Glutamatergic neuron (in vitro differentiated cells): ENCODE measurements at places on chromosomes 11 and 22. TPM values are rescaled to one million over a fixed set of nuclear protein-coding genes. Genes with fewer than 3 reads are reported as not detected.

The SLC6A5 gene
- 0.05 TPM for total RNA-seq

The KIRREL3 gene
- 25.3 TPM for total RNA-seq

The BEST1 gene
- total RNA-seq: 4.6 TPM

The SOX6 gene
- 1.4 TPM for total RNA-seq

The CPT1A gene
- 4.1 TPM for total RNA-seq

The JOSD1 gene
- total RNA-seq: 51.0 TPM

The TNNT3 gene
- total RNA-seq: not detected

The TTC36 gene
- total RNA-seq: 1.9 TPM

The INCENP gene
- 48.0 TPM for total RNA-seq

The MUC6 gene
- total RNA-seq: not detected

The VSIG2 gene
- total RNA-seq: not detected

The OR4S1 gene
- total RNA-seq: not detected

The PIH1D2 gene
- total RNA-seq: 1.4 TPM

DNA sequence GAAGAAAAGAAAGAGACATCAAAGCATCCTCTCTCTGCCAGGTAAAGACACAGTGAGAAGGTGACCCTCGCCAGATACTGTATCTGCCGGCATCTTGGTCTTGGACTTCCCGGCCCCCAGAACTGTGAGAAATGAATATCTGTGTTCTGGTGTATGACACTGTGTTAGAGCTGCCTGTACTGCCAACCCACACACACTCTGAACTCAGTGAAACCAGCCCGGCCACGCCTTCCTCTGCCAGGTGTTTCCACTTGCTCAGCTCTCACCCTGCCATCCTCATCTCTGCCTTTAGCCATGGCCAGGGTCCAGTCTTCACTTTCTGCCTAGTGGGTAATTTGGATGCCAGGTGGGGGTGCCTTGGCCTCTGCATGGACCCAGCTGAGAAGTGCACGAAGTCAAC lies 24.0 kb downstream of the CBX7 start:
- DNase-seq: no peak

GRCh38 chr11:83649528-83649855 lies 363.3 kb upstream of the CCDC90B start:
- DNase-seq: no peak

- peak; percentile 94 for DNase-seq
These were observed 1.7 kb downstream of the CBX6 start for GRCh38 chr22:38870312-38870741.

GRCh38 chr11:62707277-62707861 lies at the start of the genes BSCL2 and GNG3:
Gene BSCL2, minus strand, starts transcription at chr11:62707424. Its CDS starts 229 bp downstream, at chr11:62707195.
Gene GNG3, plus strand, starts transcription at chr11:62707676. Its CDS starts 620 bp downstream, at chr11:62708296.
- DNase-seq: peak; percentile 99

GRCh38 chr11:2524446-2525165 lies 79.8 kb downstream of the KCNQ1 start:
- DNase-seq: peak; percentile 10

DNA sequence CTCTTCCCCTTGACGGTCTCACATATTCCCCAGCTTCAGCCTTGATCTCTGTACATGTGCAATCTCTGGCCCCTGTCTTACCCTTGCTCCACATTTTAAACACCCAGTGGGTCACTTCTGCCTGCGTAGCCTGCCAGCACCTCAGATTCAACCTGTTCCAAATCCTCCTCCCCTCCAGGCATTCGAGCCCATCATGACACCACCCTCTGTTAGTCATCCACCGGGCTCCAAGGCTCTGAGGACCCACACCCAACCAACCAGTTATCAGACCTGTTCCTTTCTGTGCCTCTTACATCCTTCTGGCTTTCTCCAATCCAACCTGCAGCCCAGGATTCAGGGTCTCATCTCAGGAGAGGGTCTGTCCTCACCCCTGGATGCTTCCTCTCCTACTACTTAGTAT lies 119.8 kb upstream of the TBCEL start:
- DNase-seq: no peak

DNA sequence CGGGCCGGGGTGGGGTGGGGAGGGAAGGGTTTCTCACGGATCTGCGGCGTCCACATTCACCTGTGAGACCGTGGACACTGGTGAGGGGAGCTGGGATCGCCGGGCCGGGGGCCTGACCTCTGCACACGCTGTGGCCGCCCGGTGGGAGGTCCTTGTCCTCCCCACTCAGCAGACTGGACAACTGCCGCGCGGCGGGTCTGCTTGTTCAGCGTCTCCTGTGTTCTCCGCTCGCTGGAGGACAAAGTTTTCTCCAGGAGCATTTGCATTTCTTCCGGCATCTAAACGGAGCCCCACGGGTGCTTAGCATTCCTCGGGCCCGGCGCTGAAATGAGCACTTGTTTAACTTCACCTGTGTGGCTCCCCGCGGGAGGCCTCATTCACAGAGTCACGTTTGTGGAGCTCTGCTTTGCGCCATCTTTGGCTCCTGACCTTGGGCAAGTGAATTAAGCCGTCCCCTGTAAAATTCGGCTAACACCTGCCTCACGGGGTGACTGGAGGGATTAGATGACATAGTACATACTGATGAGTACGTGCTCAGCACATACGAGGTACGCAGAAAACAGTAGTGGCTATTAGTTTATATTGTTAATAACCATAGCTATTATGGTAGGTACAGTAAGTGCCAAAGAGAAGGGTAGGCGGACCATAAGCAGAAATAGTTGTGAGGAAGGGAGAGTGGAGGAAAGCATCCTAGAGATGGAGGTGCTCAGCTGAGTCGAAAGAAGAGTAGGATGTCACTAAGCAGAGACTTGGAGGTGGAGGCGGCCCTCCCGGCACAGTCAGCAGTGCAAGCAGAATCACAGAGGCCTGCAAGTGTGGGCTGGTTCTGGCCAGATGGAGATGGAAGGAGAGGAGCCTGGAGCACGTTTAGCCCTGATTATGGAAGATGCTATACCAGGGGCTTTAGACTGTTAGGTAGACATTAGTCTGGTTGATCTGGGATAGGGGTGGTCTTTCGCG lies 885 bp downstream of the TRMU start:
- peak; percentile 47 for DNase-seq

DNA sequence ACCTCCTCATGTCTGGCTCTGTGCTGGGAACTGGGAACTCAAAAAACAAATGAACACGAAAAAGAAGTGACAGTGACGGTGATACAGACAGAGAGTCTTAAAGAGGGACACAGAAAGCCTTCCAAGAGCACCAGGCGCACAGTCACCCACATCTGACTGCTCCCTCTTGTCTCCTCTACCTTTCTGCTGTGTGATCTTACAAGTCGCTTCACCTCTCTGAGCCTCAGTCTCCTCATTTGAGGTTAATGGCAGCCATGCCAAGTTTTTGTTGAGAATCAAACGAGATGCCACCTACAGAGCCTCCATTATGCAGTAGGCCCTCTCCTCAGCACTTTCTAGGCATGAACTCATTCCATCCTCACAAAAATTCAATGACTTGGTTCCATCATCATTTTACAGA lies 3.7 kb downstream of the LRRC32 start:
- peak; percentile 5 for DNase-seq

DNA sequence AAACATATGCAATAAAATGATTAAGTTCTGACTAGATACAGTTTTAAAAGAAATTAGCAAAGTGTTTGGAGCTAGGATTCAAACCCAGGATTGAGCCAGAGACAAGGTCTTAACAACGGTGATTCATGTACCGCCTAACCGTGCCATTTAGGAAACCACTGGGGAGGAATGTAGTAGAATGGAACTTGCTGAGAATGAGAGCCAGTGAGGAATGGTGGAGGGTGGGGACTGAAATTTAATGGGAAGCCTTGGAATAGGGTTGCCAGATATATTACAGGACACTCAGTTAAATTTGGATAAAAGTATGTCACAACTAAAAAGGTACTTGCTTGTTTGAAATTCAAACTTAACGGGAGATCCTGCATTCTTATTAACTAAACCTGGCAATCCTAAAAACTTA lies 30.4 kb upstream of the TMEM86A start:
- DNase-seq: no peak

GRCh38 chr11:56911312-56911711 lies 77.4 kb upstream of the OR5AK2 start:
- DNase-seq: no peak

GRCh38 chr22:44721213-44721612 lies 19.2 kb downstream of the PRR5 start:
- DNase-seq: no peak

DNA sequence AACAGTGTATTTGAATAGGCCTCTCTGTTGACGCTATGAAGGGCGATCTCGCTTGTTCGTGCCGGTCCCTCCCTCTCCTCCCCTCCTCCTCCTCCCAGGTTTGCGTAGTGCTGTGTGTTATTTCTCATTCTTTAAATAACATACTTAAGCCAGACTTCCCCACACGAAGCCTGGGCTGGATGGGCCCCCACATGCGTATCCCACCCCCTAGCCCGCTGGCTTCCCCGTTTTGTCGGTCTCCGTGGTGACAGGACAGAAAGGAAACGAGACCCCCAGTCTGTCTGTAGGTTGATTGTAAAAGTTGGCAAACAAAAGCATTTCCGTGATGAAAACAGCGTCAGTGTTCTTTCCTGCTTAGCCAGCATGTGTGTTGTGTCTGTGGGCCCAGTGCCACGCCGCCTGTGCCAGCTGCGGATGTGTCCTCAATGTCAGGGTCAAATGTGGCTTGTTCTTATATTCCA lies 27.3 kb downstream of the FAM118A start:
- no peak for DNase-seq

DNA sequence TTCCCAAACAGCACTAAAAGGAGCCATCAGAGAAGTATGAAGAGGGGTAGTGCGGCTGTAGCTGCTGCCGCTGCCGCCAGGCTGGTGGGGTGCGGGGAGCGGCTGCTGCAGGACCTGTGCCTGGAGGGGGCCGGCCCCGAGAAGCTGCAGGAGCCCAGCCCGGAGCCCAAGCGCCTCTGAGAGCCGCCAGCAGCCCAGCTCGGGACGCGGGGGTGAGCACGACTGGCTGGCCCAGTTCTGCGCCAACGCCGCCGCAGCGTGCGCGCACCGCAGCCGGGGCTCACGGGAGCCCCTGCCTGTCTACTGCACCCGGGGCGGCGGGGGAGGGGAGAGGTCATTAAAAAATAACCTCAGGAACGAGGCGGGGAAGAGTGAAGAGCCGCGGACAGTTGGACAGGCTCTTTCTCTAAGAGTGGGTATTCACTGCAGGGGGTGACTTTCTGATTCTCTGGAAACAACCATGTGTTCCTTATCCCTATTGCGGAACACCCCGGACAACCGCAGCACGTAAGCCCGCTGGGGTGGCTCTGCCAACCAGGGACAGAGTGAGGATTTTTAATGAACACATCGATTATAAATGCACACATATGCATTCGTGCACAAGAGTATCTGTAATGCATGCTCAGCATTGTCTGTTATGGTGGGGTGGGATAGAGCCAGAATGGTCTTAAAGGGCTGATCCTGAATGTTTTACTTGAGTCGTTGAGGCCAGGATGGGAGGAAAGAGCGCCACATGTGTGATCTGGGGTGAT lies 453 bp downstream of the GAS2 start:
- DNase-seq: peak; percentile 72

DNA sequence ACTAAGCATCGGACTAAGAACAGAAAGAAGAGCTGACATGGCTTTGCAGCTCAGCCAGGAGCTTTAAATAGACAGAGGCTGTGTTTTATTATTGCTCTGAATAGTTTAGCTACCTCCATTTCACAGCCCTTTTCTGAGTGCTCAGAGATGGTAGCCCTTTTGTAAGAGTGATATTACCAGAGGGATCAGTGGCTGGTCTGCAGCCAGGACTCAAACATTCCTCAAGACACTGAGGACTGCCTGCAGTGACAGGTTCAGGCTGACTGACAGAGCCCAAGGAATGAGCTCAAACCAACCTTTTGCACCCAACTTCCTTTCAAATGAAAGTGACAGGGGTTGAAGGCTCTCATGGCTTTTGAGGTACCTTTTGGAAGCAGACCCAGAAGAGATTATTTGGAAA lies 189.0 kb downstream of the DDX10 start:
- no peak for DNase-seq

DNA sequence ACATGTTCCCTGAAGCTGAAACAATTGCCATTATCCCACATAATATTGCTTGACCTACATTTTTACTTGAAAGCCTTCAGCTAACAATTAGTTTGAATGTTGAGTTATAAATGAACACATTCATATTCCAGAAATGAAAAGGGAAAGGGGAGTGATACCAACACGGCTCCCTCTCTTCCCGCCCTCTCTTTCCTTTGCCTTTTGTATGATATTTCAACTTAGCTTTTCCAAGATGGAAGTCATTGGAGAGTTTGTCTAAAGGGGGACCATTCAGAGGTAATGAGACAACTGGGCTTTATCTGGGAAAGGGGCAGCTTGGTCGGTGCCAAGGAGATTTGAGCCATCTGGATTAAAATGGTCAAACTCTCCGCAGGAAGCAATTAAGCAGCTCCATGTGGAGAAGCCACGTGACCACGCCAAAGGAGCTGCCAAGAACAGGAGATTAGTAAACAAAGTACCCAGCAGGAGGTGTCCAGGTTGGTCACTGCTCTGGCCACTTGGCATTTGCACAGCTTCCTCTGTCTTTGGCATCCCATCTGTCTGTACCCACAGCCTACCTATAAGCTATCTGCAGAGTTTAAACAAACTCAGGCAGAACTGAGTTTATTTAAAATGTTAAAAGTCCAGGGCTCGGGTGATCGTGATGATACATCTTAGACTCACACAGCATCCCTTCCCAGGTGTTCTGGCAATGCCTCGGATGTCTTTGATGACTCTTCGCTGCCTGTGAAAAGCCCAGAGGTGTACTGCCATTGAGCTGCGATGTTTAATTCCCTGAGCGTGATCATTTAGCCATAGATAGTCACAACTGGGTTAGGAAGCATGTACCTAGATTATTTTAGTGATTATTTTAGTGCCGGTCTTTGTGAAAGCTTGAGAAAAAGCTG lies 735.9 kb downstream of the NTM start:
- DNase-seq: no peak

- DNase-seq: no peak
These were observed 19.8 kb downstream of the PIWIL4 start for GRCh38 chr11:94586978-94587377.

DNA sequence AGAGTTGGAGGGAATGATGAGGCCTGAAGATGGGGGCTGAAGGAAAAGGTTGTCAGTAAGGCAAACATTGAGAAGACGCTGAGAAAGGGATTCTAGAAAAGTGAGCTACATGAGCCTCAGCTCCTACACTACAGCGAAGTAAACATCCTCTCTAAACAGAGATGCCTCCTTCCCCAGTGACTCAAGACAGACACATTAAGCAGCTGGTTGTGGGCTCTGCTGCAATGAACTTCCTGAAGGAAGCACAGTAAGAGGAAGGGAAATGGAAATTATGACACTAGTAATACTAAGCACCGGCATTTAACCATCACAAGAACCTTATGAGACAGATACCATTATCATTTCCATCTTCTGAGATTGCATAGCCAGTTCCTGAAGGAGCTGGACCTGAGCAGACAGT lies 190.5 kb downstream of the C11orf87 start:
- no peak for DNase-seq

DNA sequence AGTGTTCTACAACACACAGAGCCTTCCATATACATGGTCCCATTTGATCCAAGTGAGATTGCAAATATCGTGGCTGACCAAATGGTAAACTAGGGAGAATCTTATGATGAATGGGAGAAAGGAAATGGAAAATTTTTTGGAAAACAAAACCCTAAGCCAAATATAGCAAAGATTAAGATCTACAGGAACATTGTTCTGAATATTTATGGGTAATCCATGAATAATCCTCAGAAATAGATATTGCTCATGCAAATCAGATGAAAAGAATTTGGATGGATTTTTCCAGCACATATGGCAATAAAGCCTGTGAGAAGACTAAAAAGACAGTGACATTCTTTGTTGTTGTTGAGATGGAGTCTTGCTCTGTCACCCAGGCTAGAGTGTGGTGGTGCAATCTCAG lies 21.7 kb upstream of the PRDM10 start:
- DNase-seq: no peak

GRCh38 chr22:25651332-25652085 lies 87.0 kb downstream of the GRK3 start:
- no peak for DNase-seq
